Transverse colon (tissue), 4 donors: ENCODE measurements at places on chromosomes 5 and 9. TPM values are rescaled to one million over a fixed set of nuclear protein-coding genes. Genes with fewer than 3 reads are reported as not detected.

Gene NCS1
- total RNA-seq: 34.4 TPM

GRCh38 chr9:114417511-114417910, 29.7 kb upstream of the AKNA start:
- H3K4me3 ChIP-seq: no peak overlapping the region
- H3K4me1 ChIP-seq: no peaks in the 10 kb centered on the region
- no peaks in the 10 kb centered on the region for H3K27me3 ChIP-seq
- no peaks in the 10 kb centered on the region for H3K36me3 ChIP-seq
- no peak for DNase-seq

DNA sequence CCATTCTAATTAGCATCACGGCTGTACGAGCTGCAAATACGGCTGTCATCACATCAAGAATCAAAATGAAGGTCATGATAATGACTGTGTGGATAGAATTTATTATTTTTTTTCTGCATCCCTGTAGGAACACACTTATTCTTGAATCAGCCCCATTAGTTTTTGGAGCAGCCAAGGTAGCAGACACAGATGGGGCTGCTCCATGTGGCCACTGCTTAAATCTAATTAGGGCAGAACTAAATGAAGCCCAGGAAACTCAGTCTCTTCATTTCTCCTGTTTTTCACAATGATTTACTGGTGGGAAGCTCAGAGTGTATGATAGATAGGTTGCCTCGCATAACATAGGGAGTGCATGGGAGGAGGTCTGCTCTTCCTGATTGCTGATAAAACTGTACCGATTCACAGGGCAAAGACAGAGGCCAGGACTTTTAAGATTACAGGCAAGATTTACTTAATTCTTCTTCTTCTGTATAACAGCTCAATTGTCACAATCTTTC, 275.5 kb downstream of the GLIS3 start:
- DNase-seq: no peak
- H3K27ac ChIP-seq: no peak overlapping the region
- peaks cover 8% of the 10 kb centered on the region for H3K4me1 ChIP-seq
- H3K27me3 ChIP-seq: no peaks in the 10 kb centered on the region

DNA sequence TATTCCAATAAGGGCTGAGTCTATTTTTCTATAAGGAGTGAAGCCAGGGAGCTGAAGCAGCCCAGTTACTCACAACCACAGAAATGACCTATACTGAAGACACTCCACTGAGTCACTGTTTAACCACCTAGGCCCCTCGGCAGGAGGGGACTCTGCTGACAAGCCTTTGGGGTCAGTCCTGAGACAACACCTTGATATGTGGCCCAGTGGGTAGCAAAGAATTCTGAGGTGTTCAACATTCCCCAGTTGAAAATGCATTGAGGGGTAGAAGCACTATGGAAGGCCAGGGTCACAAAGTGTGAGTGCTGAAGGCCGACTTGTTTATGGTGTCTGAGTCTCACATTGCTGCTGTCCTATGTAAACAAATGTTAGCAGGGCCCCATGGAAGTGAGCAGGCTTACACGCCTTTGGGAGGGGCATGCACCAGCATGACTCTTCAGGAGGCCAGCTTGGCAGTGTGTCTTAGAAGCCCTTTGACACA, 112.6 kb upstream of the NFIL3 start:
- peak; percentile 72 for DNase-seq
- H3K4me1 ChIP-seq: no peaks in the 10 kb centered on the region
- no peak overlapping the region for H3K27ac ChIP-seq
- no peaks in the 10 kb centered on the region for H3K36me3 ChIP-seq
- H3K27me3 ChIP-seq: no peaks in the 10 kb centered on the region

Gene TMEM174
- 0.64 TPM for total RNA-seq
